Posterior cingulate gyrus (tissue), 11 donors: ENCODE measurements at places on chromosomes 7 and 10.

- no peak for DNase-seq
Observed at GRCh38 chr7:24152877-24153472, 131.0 kb upstream of the NPY start.

DNA sequence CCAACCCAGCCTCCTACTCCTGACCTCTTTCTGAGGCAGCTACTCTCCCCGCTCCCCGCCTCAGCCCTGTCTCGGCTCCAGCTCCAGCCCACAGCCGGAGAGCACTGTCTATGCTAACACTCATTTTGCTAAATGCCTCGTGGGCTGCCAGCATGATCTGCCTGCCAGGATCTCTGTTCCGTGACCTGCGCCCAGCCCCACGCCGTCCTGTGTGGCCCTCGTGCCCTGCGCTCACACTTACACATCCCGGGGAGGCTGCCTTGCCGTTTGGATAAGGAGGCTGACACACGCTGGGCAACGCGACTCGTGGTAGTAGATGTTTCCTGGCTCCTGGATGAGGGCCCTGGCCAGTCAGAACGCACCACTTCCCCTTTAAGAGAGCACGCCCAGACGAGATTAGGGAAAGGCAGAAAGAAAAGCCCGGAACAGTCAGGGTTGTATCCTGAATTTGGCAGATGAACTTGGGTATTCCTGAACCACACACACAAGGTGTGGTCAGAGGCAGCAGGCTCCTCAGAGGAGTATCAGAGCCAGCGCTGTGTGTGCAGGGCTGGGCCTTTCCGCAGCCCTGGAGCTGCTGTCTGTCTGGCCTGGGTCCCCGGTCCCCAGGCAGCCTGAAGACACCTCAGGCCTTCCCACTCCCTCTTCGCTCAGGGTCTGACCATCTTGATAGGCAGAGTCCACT lies 97.7 kb upstream of the EFCAB10 start:
- no peak for DNase-seq

DNA sequence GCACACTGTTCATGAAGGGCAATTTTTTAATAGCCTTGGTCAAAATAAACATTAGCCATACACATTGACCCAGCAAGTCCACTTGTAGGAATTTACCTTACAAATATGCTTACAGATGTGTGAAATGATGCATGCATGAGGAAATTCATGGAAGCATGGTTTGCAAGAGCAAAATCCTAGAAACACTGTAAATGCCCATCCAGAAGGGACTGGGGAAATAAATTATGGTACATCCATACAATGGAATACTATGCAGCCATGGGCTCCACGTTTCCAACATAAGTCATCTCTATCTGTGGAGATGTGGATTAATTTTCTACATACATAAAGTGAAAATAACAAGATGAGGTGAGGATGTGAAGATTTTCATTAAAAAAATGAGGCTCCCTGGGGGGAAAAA lies 99.1 kb downstream of the NPY start:
- DNase-seq: no peak

DNA sequence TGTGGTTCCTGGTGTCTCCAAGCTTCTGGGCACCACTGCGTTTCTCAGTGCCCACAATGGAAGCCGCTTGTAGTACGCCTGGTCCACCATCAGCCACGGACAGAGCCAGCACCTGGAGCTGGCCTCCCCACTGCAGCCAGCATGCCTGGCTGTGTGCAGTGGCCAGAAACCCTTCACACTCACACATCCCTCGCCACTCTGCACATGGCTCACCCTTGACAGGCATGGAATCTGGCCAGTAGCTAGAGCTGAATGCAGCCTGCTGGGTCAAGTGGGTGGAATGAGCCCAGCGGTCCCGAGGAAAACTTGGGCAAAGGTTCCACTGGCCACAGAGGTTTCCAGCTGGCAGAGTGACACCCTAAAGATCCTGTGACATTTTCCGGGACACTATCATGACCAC lies 146.0 kb upstream of the ADO start:
- DNase-seq: no peak

DNA sequence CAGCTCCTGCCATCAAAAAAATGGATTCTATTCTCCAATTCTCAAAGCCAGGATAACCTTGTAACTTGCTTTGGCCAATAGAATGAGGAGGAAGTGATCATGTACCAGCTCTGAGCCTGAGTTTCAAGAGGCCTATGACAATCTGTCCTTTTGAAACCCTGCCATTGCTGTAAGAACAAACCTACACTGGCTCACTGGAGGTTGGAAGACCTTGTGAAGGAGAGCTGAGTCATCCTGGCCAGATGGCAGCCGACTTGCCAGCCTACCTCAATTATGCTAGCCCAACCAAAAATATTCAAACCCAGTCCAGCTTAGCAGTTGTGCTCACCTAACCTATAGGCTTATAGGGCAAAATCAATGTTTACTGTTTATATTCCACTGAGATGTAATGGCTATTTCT lies 93.0 kb downstream of the HGF start:
- DNase-seq: no peak

- DNase-seq: peak; percentile 41
Observed at GRCh38 chr7:157139111-157139809, 534 bp downstream of the UBE3C start.

DNA sequence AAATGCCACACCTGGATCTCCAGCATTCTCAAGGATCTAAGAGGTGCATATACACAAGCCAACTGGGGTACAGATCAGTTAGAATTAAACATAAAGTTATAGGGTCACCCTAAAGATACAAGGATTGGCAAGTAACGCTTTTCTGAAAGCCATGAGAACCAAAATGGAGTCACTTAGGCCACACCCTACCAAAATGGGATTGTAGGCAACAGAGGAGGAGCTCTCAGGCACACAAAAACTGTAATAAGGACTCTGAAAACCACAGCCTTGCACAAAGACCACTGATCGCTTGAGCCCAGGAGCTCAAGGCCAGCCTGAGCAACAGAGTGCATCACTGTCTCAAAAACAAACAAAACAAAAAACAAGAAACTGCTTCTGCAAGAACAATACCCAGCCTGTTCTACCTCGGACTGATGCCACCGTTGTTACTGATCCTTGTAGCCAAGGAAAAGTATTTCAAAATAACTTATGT lies 35.5 kb downstream of the SVOPL start:
- DNase-seq: peak; percentile 8

DNA sequence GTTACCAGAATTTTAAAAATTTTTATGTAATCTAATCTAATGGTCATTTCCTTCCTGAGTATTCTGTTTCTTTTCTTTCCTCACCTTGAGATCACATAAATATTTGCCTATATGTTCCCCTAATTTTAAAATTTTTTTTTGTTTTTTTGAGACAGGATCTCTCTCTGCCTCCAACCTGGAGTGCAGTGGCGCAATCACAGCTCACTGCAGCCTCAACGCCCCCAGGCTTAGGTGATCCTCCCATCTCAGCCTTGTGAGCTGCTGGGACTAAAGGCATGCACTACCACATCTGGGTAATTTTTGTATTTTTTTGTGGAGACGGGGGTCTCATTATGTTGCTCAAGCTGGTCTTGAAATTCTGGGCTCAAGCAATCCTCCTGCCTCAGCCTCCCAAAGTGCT lies 4.1 kb upstream of the PROSER2 start:
- no peak for DNase-seq

GRCh38 chr10:73892310-73893030 lies 18.1 kb upstream of the CAMK2G start:
- DNase-seq: no peak

DNA sequence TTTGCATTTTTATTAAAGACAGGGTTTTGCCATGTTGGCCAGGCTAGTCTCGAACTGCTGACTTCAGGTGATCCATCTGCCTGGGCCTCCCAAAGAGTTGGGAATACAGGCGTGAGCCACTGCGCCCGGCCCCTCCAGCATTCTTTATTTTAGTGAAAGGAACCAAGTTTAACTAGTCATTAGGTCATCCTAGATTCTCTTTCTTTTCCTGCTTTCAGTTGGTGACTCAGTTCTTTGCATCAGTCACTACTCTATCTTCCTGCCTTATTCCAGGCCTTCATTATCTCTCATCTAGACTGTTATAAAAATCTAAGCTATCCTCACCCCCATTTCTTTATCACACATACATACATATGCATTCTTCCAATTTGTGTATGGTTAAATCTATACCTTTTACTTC lies 63.7 kb downstream of the PRSS58 start:
- no peak for DNase-seq

- DNase-seq: no peak
Observed at GRCh38 chr10:44890696-44891563, 20.2 kb upstream of the TMEM72 start.

- no peak for DNase-seq
Observed at GRCh38 chr10:71974489-71975021, 10.4 kb downstream of the CHST3 start.

- no peak for DNase-seq
Observed at GRCh38 chr7:83289419-83289993, 126.8 kb upstream of the PCLO start.

- DNase-seq: no peak
Observed at GRCh38 chr10:114714281-114714741, 56.2 kb upstream of the ABLIM1 start.

- no peak for DNase-seq
Observed at GRCh38 chr7:50069613-50070012, 23.4 kb downstream of the ZPBP start.

GRCh38 chr10:97095701-97096260 lies 90.0 kb downstream of the SLIT1 start:
- DNase-seq: peak; percentile 64

- DNase-seq: no peak
Observed at GRCh38 chr7:132049462-132050304, 493.3 kb upstream of the PODXL start.

DNA sequence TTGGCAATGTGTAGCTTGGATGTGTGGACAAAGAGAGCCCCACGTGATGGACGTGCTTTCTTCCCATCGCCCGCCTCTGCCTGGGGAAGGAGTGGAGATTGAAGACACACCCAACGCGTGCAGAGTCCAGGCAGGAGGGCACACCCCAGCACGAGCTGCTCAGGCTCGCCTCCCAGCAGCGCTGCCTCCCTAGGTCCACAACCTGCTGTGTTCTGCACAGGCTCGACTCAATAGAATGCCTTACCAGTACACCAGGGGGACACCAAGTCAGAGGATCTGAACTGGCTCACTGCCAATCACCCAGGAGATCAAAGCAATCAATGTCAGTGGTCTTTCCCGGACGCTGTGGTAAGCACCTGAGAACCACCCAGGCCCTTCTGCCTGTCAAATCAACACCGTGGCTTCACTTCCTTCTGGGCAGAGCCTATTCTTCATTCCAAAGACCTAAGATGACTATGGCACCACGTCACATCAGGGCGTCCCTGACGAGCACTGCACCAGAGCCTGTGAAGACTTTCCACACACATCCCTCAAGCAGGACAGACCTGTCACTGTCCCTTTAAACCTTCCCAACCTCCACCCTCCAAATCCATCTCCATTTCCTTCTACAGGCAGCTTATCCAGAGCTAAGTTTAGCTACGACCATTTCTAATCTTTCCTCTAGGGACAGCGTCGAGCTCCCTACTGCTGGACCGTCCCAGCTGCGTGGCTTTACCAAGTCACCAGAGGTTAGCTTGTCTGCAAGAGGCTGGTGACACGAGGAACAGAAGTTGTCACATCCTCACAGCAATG lies 72.3 kb downstream of the AMZ1 start:
- no peak for DNase-seq

- DNase-seq: no peak
Observed at GRCh38 chr10:12592967-12593366, 243.6 kb downstream of the CAMK1D start.

DNA sequence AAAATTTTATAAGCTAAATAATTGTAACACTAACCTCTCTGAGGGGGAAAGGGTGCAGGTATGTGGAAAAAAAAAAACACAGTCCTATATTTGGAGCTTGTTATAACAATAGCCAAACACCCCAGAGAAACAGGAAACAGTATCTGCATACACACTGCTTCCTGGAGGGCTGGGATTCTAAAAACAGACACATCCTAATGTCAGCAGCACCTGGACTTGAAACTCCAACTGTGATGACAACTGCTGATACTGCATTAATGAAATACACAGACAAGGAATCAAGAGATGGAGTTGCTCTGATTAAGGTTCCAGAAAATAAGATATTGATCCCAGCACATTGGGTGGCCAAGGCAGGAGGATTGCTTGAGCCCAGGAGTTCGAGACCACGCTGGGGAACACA lies 9.3 kb downstream of the DAGLB start:
- DNase-seq: peak; percentile 1

- no peak for DNase-seq
Observed at GRCh38 chr10:23892296-23892695, 316.6 kb upstream of the KIAA1217 start.

DNA sequence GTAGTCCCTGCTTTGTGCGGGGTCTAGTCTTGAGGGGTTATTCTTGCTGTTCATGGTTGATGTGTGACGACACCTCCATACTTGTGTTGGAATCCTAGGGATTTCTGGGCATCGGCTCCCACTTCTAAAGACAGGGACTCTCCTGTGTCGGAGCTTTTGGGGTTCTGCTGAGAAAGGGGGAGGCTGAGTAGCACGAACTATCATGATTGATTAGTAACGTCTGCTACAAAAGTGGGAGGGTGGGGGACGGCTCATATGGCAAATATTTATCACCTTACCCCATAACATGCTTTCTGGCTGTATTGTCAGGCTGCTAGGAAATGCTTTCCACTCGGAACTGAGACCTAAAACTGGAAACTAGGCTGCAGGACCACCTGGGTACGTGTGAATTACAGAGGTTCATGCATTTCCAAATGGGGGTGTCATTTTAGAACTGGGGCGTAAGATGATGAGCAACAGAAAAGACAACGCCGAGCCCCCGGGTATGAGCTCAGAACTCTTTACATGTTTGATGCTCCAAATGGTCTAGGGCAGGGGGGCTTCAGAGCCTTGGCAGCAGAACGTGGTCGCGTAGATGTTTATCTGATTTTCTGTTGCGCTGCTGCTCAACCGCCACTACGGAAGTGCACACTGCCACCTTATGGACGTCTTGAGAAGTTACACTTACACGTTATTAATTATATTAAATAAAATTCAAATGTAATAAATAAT lies 15.1 kb upstream of the NME8 start:
- no peak for DNase-seq

DNA sequence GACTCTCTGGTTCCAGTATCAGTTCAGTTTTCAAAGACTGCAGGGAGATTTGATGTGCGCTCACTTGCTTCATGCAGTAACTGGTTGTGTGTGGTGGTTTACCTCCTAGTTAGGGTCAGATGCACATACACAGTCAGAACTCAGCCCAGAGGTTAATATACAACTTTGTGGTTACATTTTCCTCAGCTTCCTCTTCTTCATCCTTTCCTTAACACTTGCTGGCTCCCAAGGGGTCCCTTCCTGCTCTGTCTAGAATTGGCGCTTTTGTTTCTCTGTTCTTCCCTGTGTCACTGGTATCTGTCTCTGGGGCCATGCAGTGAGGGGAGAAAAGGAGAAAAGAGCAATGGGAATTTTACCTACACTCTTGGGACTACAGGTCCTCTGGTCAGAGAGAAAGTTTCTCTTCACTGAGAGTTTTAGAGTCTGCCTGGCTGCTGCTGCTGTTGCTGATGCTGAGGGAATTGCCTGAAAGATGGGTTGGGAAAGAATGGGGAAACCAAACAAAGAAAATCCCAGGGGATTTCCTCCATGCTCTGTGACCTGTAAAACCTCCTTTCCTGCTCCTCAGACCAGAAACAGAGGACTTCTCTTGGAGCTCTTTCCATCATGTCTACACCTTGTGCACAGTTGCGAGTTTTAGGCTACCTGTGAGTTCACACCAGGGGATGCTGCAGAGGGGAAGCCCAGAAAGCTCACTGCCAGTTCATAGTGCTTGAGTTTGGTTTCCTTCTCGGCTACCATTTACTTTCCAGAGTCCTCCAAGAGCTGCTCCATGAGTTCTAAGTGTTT lies 74.6 kb downstream of the WDFY4 start:
- DNase-seq: no peak

GRCh38 chr7:98256431-98256830 lies 4.4 kb upstream of the TECPR1 start:
- no peak for DNase-seq
